Caudate nucleus (tissue), 63 donors: ENCODE measurements at places on chromosomes 7 and 10.

DNA sequence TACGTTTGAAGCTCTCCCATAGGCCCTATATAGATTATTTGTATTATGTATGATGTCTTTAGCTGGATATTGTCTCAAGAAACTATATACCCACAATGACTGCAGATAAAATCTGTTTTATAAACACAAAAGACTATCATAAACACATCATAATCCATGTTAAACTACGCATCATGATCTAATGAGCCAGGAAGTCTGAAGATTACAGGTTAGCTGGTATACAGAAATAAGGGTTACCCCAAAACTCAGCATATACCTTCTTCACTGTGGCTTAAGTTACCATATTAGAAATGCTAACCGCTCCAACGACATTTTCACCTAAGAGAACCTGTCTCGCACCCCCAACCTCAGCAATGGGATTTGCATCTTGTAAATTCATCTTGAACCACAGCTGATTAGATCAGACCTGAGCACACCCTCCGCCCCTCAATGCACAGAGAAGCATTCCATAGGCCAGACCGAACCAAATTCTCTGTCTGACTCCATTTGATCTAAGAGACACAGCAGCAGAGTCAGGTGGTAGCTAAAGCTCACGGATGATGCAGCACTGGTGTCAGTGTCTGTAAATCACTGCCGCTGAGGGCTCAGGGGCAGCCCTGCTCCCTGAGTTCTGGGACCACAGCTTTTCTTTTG is 124.9 kb downstream of the NPY start:
- DNase-seq = no peak

DNA sequence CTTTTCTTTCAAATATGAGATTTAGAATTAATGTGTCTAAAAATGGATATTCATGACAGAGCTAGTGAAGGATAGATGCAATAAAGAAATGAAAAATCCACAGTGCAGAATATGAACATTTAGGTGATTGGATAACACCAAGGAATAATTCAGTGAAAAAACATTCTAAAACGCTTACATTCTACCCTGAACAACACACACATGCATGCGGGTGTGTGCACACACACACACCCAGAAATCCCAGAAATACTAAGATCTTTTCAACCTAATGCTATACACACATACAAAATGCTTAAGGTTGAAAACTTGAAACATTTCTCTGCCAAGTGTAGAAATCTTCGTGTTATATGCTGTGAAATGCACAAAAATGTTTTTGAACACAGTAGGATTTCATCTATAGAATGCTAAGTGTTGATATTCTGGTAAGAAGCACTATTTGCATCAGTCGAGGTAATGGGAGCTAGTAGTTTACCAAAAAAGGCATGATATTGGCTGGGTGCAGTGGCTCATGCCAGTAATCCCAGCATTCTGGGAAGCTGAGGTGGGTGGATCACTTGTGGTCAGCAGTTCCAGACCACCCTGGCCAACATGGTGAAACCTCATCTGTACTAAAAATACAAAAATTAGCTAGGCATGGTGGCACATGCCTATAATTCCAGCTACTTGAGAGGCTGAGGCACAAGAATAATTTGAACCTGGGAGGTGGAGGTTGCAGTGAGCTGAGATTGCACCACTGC is 600.6 kb downstream of the PHTF2 start:
- DNase-seq = no peak

- DNase-seq = no peak
Measured at GRCh38 chr10:27998178-27998953, 513 bp downstream of the ODAD2 start.

DNA sequence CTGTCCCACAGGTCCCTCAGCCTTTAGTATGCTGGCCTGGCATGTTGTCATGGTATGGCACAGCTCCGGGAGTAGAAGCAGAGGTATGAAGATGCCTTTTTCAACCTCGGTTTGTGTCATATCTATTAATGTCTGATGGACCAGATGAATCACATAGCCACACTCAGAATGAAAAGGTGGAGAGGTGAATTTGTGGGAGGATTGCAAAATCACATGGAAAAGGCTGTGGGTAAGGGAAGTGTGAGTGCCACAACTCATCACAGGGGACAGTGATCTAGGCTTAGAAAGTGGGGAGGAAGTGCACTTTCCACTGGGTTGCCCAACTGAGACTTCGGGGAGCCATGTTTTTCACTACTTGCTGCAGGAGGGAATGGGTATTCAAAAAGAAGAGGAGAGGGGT is 190.7 kb downstream of the WDR11 start:
- DNase-seq = no peak

DNA sequence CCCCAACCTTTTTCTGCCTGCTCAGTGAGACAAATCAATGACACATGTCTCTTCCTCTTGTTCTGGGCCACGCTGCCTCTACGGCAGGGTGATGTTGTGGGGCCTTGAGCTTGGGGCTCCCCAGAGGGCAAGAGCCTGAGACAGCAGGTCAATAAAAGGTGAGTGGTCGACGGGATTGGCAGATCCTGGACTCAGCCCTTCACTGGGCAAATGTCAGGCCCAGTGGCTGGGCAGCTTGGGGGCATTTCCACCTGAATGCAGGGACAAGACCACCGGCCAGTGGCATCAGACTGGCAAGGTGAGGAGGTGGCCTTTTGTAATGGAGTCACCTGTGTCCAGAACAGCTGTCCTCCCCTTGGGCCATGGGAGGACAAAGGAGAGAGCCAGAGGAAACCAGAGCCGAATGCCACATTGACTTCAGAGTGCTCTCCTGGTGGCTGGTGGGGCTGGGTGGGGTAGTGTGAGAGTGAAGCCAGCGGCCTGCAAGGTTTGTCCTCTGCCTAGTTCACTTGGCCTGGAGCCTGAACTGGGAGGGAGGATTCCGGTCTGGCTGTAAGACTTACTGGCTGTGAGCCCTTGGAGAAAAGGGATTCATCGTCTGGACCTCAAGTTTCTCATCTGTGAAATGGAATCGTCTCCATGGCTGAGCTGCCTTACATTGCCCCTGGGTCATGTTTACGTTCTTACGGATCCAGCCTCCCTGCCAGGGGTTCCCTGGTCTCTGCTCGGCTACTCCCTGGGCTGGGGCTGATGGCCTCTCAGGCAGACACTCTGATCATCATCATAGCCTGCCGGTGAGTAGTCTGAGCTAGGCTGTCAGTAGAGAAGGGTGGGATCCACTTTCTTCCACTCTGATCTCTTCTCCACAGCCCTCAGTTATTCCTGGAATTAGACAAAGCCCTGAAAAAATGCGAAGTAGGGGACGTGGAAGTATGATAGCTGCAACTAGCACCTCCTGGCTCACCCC is 25.4 kb upstream of the CRHR2 start:
- no peak for DNase-seq

DNA sequence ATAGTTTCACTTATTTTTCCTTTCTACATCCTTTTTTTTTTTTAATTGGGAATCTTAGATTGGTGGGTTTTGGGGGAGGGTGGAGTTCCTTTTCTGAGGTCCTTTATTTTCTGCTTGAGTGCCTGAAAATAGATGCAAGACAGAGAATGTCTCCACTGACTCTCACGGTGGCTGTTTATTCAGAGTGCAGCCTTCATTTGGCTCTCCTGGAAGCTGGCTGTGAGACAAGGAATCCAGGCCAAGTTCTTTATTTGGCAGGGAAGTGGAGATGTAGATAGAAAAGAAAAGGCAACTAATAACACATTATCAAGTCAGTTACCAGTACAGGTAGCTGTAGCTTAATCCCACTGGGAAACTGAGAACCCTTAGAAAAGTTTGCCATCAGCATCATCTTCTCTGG is 118.6 kb downstream of the CNTNAP2 start:
- no peak for DNase-seq

- peak; percentile 36 for DNase-seq
Measured at GRCh38 chr10:31940839-31941653, 12.4 kb upstream of the ARHGAP12 start.

- DNase-seq = no peak
Measured at GRCh38 chr7:77415476-77415822, 700 bp downstream of the GSAP start.

- DNase-seq = no peak
Measured at GRCh38 chr10:125174360-125174759, 14.0 kb upstream of the CTBP2 start.

- DNase-seq = peak; percentile 34
Measured at GRCh38 chr10:86229376-86229775, 137.2 kb downstream of the GRID1 start.

GRCh38 chr7:1366801-1367405 is 92.4 kb downstream of the MICALL2 start:
- DNase-seq = no peak
